Sigmoid colon (tissue), 7 donors: ENCODE measurements at places on chromosomes 6 and 20. TPM values are rescaled to one million over a fixed set of nuclear protein-coding genes. Genes with fewer than 3 reads are reported as not detected.

The EDEM2 gene
- 8.4 TPM for total RNA-seq

DNA sequence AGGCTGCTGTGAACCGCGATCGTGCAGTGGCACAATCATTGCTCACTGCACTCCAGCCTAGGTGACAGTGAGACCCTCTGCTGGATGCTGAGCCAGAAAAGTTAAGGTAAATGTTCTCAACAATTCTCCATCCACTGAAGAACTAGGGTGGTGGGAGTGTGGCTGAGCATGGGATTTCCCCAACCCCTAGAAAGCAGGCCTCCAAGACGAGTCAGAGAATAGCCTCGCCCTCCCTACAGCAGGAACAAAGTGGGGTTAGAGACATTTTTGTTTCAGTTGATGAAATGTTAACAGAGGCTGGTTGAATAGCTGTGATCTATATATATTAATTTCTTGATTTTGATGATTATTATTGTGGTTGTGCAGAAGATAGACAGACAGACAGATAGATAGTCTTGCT, 6.1 kb upstream of the ALDH8A1 start:
- DNase-seq, result no peak
- no peaks in the 10 kb centered on the region for H3K4me1 ChIP-seq
- H3K4me3 ChIP-seq, result no peak overlapping the region
- no peaks in the 10 kb centered on the region for H3K27me3 ChIP-seq
- H3K36me3 ChIP-seq, result no peaks in the 10 kb centered on the region
- no peak overlapping the region for H3K27ac ChIP-seq

DNA sequence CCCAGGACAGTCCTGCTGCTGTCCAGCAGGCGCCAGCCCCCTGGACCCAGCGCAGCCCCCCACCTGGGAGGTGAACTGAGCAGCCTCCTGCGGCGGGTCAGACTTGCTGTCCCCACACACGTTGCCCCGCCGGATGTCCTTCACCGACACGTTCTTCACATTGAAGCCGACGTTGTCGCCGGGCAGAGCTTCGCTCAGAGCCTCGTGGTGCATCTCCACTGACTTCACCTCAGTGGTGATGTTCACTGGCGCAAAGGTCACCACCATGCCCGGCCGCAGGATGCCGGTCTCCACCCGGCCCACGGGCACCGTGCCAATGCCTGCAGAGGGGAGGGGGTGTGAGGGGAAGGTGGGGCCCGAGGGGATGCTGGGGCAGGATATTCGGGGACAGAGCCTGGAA, 8.5 kb downstream of the EEF1A2 start:
- no peak for DNase-seq
- no peaks in the 10 kb centered on the region for H3K36me3 ChIP-seq
- peaks cover 5% of the 10 kb centered on the region for H3K4me1 ChIP-seq
- H3K27ac ChIP-seq, result no peak overlapping the region
- H3K27me3 ChIP-seq, result peaks cover 15% of the 10 kb centered on the region
- H3K4me3 ChIP-seq, result no peak overlapping the region

GRCh38 chr6:1820165-1820564, 210.4 kb downstream of the FOXC1 start:
- H3K4me1 ChIP-seq, result peaks cover 15% of the 10 kb centered on the region
- no peaks in the 10 kb centered on the region for H3K36me3 ChIP-seq
- no peak overlapping the region for H3K4me3 ChIP-seq
- DNase-seq, result no peak

GRCh38 chr6:17497535-17498095, 102.5 kb upstream of the FAM8A1 start:
- no peaks in the 10 kb centered on the region for H3K36me3 ChIP-seq
- no peak for DNase-seq
- H3K27me3 ChIP-seq, result no peaks in the 10 kb centered on the region
- H3K4me1 ChIP-seq, result no peaks in the 10 kb centered on the region
- H3K4me3 ChIP-seq, result no peak overlapping the region

The FAXC gene
- total RNA-seq, result 33.2 TPM

GRCh38 chr6:168876956-168877355, 376.7 kb downstream of the THBS2 start:
- no peak overlapping the region for H3K4me3 ChIP-seq
- no peaks in the 10 kb centered on the region for H3K27me3 ChIP-seq
- H3K27ac ChIP-seq, result no peak overlapping the region
- H3K36me3 ChIP-seq, result no peaks in the 10 kb centered on the region

The SLC17A2 gene
- total RNA-seq, result not detected

GRCh38 chr6:15400572-15401004, 154.7 kb downstream of the JARID2 start:
- peak overlapping the region; percentile 55 for H3K27ac ChIP-seq
- no peaks in the 10 kb centered on the region for H3K27me3 ChIP-seq
- no peaks in the 10 kb centered on the region for H3K36me3 ChIP-seq
- peak; percentile 81 for DNase-seq
- H3K4me3 ChIP-seq, result peak overlapping the region; percentile 20
- peaks cover 48% of the 10 kb centered on the region for H3K4me1 ChIP-seq

GRCh38 chr20:24066076-24066700, 77.6 kb upstream of the GGTLC1 start:
- no peaks in the 10 kb centered on the region for H3K27me3 ChIP-seq
- H3K4me1 ChIP-seq, result no peaks in the 10 kb centered on the region
- H3K36me3 ChIP-seq, result no peaks in the 10 kb centered on the region
- no peak overlapping the region for H3K27ac ChIP-seq

DNA sequence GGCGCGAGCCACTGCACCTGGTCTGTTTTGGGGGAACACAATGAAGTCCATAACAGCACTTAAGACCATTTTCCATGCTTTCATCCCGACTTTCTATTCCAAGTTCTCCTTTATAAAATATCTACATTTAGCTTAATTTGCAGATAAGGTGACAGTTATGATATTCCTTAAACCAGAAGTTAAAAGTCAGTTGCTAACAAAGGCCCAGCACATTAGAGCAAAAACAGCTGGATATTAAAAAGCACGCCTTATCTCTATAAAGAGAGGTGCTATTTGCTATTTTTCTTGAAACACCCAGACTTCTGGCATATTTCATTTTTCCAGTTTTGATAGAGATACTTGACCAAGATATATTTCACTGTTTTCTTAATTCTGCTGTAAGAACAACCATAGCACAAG, 15.8 kb downstream of the OR2B2 start:
- no peak overlapping the region for H3K27ac ChIP-seq
- no peak for DNase-seq
- H3K4me1 ChIP-seq, result peaks cover 19% of the 10 kb centered on the region

DNA sequence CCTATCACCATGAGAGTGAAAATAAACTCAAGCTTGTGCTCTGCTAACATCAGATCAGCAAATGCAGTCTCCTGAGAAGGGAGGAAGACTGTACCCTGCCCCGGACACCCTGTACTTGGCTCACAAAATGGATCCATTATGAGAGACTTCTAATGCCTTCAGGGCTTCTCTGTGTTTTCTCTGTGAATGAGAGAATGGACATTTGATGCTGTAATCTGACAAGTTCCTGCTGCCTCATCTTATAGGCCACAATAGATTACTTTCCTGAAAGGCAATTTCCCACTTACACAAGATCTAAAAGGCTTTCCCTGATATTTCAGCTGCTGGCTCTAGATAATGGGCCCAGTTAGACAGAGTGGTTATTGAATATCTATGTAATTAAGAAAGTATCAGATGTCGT, 117.2 kb downstream of the OTOR start:
- H3K4me3 ChIP-seq, result no peak overlapping the region
- no peaks in the 10 kb centered on the region for H3K27me3 ChIP-seq
- DNase-seq, result no peak
- H3K4me1 ChIP-seq, result no peaks in the 10 kb centered on the region
- H3K36me3 ChIP-seq, result no peaks in the 10 kb centered on the region
- H3K27ac ChIP-seq, result no peak overlapping the region

GRCh38 chr20:32636283-32636682, 37.5 kb downstream of the C20orf203 start:
- H3K27me3 ChIP-seq, result no peaks in the 10 kb centered on the region
- H3K4me1 ChIP-seq, result no peaks in the 10 kb centered on the region
- no peak for DNase-seq
- H3K36me3 ChIP-seq, result no peaks in the 10 kb centered on the region

GRCh38 chr20:45834797-45835161, 1.2 kb downstream of the SNX21 start:
- H3K4me1 ChIP-seq, result peaks cover 44% of the 10 kb centered on the region
- peak overlapping the region; percentile 95 for H3K27ac ChIP-seq
- peak overlapping the region; percentile 65 for H3K4me3 ChIP-seq
- DNase-seq, result peak; percentile 75

The BCAS4 gene
- total RNA-seq, result 3.5 TPM

- H3K4me3 ChIP-seq, result no peak overlapping the region
- no peaks in the 10 kb centered on the region for H3K4me1 ChIP-seq
- DNase-seq, result no peak
- H3K36me3 ChIP-seq, result no peaks in the 10 kb centered on the region
- no peak overlapping the region for H3K27ac ChIP-seq
Observed at GRCh38 chr6:24966381-24966780, 30.6 kb upstream of the RIPOR2 start.

The PRR18 gene
- 0.41 TPM for total RNA-seq

DNA sequence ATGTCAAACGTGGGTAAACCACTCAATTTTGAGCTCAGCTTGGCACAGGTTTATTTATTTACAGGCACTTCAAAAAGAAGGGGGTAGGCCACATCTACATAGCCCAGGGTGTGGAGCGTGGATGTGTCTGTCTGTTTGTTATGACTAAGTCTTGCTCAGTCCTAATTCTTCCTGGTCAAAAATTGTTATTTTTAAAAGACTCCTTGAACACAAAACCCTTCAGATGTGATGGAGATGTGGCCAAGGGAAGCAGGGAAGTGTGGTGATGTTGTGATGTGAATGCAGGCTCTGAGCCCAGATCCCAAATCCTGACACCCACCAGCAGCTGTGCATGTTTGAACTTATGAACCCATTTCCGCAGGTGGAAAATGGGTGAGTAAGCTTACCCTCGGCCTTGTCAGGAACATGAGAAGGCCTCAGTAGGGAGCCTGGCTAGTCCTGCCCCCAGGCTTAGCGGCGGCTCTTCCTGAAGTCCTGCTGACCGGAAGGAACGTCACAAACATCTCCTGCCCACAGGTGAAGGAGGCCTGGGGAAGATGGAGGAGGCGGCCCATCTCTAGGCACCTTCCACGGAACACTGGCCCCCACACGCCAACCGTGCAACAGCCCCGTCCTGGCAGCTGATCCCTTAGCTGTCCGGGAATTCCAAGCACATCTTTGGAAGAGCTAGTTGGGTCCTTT, 119.7 kb downstream of the MYLK4 start:
- H3K27me3 ChIP-seq, result no peaks in the 10 kb centered on the region
- H3K4me3 ChIP-seq, result no peak overlapping the region
- H3K36me3 ChIP-seq, result no peaks in the 10 kb centered on the region
- DNase-seq, result no peak
- peaks cover 21% of the 10 kb centered on the region for H3K4me1 ChIP-seq

- H3K27ac ChIP-seq, result no peak overlapping the region
- H3K36me3 ChIP-seq, result no peaks in the 10 kb centered on the region
- no peaks in the 10 kb centered on the region for H3K27me3 ChIP-seq
- H3K4me3 ChIP-seq, result no peak overlapping the region
Observed at GRCh38 chr20:10453241-10453640, 18.1 kb downstream of the SLX4IP start.

The XRN2 gene
- 79.8 TPM for total RNA-seq
